ENCODE measurements at places on chromosomes 12 and 14.

DNA sequence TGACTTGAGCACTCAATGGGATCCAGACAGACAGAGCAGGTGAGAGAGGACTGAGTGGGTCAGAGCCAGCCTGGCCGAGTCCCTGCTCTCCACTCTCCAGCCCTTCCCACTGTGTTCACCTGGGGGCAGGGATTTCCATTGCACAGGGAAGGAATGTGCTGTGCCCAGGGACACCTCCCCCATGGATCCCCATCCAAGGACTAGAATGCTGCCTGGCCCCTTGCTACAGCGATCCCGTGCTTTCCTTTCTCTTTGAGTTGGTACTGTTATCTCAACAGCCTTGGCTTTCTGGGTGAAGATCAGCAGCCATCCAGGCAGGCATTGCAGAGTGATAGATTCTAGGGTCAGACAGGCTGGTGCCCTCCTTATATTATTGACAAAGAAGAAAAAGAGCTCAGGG is 60.3 kb upstream of the DLK1 start:
- DNase-seq, result no peak

- DNase-seq, result peak; percentile 14
Measured at GRCh38 chr12:108914121-108914531, 34.2 kb downstream of the DAO start.

DNA sequence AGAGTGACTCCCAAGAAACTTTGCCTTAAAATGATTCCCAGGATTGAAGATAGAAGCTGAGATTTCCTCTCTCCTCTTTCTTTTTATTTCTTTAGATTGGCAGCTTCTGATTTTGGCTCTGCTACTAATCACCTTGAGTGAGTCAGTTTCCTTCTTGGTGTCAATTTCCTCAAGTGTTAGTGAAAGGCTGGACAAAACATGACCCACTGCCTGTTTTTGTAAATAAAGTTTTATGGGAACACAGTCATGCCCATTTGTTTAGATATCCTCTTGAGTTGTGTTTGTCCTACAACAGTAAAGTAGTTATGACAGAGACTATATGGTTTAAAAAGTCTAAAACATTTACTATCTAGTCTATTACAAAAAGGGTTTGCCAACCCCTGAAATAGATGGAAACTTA is 227.2 kb upstream of the TBX3 start:
- peak; percentile 34 for DNase-seq

GRCh38 chr12:11673666-11674461 is 24.4 kb downstream of the ETV6 start:
- no peak for DNase-seq

DNA sequence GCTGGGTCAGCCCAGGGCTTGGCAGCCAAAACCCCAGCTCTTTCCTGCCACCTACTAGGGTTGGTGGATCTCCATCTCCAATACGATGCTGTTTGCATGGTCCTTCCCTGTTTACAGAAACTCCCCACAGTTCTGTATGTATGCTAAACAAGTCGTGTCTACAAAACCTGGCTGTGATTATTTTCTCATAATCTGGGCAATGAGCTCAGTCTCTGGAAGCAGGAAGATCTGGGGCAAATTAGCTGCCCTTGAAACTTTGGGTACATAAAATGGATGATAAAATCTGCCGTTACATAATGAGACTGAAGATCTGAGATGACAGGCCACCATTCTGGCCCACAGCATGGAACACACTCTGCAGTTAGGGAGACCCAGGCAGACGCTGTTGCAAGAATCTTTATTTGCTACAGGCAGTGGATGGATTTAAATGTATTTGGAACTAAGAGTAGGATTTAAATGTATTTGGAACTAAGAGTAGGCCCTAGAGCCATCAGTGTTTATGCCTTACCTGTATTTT is 31.7 kb downstream of the ACADS start:
- no peak for DNase-seq

- DNase-seq, result peak; percentile 51
Measured at GRCh38 chr12:57890191-57891115, 43.9 kb upstream of the CTDSP2 start.

DNA sequence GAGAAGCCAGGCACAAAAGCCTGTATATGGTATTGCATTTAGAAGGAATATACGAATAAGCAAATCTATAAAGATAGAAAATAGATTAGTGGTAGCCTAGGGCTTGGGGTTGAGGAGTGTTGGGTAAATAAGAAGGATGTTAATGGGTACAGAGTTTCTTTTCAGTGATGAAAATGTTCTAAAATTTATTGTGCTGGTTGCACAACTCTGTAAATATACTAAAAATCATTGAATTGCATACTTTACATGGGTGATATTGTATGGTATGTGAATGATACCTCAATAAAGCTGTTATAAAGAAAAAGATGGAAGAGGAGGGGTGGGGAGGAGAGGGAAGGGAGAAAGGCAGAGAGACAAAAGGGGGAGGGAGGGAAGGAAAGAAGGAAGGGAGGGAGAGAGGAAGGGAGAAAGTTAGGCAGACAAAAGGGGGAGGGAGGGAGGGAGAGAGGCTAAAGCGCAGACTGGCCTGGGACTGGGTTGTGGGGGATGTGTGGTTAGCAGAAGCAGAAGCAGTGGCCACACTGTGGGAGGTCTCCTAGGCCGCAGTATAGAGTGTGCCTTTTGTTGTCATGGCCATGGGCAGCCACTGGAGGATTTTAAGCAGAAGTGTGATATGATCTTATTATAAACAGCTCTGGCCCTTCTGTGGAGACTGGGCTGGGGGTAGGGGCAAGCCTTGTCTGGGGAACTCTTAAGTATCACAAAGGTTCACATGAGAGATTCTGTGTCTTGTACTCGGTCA is 73.6 kb upstream of the ELK3 start:
- DNase-seq, result peak; percentile 8

DNA sequence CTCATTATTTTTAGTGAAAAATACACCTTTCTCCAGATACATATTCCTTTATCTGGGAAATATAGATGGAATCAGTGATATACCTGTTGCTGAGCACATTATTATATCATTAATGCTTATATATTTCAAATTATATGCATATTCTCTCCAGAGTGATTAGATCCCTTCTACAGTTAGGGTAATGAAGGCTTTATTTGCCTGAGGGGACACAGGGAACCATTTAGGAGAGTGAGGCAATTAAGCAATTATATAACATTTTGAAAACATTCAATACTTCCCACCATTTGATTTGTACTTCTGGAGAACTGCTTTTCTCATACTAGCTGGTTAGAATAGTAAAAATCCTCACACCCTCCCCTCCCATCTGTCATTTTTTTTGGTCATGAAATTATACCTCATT is 212.8 kb upstream of the NOVA1 start:
- DNase-seq, result no peak

GRCh38 chr14:55891692-55892091 is 226.5 kb upstream of the PELI2 start:
- DNase-seq, result no peak

- no peak for DNase-seq
Measured at GRCh38 chr12:66531766-66532165, 147.1 kb downstream of the GRIP1 start.

DNA sequence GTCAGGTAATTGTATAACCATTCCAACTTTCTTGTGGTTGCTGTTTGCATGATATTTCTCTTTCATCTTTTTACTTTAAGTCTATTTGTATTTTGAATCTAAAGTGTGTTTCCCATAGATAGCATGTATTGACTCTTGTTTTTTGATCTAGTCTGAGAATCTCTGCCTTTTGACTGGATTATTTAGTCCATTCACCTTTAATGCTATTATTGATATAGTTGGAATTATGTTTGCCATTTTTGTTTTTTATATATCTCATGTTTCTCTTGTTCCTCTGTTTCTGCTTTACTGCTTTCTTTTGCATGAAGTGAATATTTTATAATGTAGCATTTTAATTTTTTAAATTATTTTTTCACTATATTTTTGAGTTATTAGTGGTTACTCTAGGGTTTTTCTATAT is 103.9 kb upstream of the PMCH start:
- DNase-seq, result no peak

DNA sequence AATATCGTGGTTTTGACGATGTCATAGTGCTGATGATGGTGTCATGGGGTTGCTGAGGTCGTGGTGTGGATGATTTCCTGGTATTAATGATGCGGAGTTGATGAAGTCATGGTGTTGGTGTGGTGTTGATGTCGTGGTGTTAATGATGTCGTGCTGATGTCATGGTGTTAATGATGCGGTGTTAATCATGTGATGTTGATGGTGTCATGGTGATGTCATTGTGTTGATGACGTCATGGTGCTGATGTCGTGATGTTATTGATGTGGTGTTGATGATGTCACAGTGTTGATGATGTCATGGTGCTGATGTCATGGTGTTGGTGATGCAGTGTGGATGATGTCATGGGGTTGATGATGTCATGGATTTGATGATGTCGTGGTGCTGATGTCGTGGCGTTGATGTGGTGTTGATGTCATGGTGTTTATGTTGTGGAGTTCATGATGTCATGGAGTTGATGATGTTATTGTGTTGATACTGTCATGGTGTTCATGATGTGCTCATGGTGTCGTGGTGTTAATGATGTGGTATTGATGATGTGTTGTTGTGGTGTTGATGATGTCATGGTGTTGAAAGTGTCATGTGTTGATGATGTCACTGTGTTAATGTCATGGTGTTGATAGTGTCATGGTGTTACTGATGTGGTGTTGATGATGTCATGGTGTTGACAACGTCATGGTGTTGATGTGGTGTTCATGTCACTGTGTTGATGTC is 48.5 kb upstream of the RIMBP2 start:
- DNase-seq, result peak; percentile 34

DNA sequence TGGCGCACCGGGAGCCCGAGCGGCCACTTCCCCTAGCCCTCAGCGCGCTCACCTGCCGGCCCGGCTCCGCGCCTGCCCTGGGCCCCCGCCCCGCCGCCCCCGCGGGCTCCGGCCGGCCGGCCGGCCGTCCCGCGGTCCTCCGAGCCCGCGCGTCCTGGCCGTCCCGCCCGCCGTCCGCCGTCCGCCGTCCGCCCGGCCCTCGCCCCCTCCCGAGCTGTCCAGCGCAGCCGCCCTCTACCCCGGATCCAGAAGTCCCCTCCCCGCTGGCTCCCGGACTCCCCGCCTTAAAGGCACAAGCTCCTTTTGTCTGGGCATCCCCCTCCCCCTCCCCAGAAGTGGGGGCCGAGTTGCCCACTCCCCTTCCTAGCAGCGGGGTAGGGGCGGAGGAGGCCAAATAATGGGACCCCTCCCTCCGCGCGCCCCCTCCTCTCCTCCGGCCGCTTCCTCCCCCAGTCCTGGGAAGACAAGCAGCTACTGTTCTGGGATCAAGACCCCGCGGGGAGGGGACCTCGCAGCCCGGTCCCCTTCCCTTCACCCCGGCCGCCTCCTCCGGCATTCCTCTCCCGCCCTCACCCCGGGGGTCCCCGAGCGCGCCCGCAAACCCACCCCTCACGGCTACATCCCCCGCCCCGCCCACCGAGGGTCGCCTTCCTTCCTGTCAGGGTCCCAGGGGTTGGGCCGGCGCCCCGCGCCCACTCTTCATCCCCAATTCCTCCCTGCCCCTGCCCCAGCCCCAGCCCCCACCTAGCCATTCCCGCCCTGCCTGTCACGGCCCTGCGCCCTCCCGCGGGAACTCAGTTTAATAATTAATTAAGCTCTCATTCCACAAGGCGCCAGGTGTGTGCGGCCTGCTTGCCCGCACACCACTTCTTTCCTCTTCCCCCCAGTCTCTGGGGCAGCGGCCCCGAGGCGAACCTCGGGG is at the start of gene ADCY6:
ADCY6 (minus strand) TSS at position 236 of the 922 bp plus-strand sequence. CDS start 5,655 bp downstream, outside the sequence.
- peak; percentile 69 for DNase-seq

- DNase-seq, result peak; percentile 92
Measured at GRCh38 chr12:89067421-89068187, 284.7 kb downstream of the DUSP6 start.

- DNase-seq, result no peak
Measured at GRCh38 chr12:110229409-110229808, 51.6 kb upstream of the ATP2A2 start.

- peak; percentile 32 for DNase-seq
Measured at GRCh38 chr14:82855912-82856391, 1322.3 kb upstream of the SEL1L start.

- no peak for DNase-seq
Measured at GRCh38 chr12:27931390-27931789, 41.1 kb downstream of the PTHLH start.

DNA sequence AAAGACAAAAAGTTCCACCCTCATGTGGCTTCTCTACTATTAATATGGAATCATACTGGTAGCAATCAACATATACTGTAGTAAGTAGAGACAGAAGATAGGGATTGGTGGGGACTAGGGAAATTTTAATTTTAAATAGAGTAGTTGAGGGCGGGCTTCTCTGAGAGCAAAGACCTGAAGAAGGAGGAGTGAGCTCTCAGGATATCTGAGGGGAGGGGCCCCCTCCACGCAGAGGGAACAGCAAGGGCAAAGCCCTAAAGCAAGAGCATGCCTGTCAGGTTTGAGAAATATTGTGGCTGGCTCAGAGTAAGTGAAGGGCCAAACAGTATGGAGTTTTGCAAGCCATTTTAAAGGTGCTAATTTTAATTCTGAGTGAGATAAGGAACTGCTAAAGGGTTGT is 64.3 kb downstream of the PCNX1 start:
- no peak for DNase-seq

- DNase-seq, result no peak
Measured at GRCh38 chr12:22284871-22285270, 49.6 kb downstream of the ST8SIA1 start.

GRCh38 chr12:3962631-3963483 is 89.7 kb upstream of the PARP11 start:
- no peak for DNase-seq

DNA sequence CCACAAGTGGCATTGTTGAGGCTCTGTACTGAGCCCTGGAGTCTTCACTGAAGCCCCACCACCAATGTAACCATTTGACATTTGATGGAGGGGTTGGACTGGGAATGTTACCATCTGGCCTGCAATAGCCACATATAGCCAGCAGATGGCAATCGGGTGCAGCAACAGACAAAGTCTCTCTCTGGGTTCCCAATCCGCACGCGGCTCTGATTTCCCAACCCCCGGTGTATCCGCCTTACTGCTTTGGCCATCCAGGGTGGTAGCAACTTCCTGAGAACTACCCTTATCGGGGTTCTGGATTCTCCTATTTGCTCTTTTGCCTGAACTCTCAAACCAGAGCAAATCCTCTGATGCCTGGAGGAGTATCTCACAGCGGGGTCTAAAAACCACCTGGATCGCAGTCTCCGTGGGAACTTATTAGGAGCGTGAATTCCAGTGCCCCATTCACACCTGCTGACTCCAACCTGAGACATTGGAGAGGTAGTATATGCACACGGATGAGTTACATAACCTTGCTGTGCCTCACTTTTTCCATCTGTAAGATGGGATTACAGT is 14.2 kb downstream of the VRTN start:
- DNase-seq, result peak; percentile 67

- no peak for DNase-seq
Measured at GRCh38 chr12:17097674-17098073, 491.7 kb upstream of the LMO3 start.

GRCh38 chr12:77060883-77061240 is 4.5 kb downstream of the E2F7 start:
- DNase-seq, result no peak

All from iris pigment epithelial cell (primary cell).